ELR (cell line): ENCODE measurements at places on chromosomes 7 and 10.

DNA sequence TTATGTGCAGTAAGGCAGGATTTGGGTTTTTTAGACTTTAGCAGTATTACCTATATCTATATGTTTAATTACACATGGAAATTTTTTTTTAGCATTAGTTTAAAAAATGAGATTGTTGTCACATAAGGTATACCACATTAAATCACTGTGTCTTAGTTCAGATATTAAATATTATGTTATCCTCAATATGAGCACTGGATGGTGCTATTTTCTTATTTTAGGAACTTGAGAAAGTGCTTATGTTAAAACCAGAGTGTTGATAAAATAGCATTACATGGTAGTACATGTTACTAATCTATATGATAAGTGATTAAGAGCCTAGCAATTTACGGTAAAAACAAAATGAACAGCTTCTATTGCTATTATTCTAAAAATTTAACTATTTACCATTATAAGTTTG is 28.8 kb downstream of the MIOS start:
- peak; percentile 59 for DNase-seq

DNA sequence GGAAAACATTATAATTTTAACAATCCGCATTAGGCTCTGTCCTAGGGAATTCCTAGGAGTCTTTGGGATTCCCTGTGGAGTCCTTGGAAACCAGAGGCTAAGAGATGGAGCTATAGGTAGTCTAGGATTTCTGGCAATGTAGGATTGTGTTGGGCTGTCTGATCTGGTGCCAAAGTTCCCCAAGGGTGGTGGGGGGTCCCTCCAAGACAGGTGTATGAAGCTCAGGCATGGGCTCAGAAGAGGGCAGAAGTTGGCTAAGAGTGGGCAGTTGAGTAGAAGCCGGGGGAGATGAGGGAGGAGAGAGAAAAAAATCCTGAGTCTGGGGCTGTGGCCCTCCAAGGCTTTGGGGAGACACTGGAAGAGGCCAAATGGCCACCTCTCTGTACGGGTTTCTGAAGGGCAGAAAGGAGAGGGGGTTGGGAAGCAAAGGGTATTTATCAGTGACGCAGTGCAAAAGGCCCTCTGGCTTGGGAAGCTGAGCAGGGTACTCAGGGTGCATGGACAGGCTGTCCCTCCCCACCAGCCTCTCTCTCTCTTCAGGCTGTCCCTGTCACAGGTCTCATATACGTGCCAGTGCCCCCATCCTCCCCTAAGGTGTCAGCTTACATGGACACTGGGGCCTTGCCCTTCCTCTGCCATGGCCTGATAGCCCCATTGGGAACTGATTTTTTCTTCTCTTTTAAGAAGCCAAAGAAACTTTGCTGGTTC is 929 bp downstream of the HOXA6 start:
- DNase-seq: no peak

DNA sequence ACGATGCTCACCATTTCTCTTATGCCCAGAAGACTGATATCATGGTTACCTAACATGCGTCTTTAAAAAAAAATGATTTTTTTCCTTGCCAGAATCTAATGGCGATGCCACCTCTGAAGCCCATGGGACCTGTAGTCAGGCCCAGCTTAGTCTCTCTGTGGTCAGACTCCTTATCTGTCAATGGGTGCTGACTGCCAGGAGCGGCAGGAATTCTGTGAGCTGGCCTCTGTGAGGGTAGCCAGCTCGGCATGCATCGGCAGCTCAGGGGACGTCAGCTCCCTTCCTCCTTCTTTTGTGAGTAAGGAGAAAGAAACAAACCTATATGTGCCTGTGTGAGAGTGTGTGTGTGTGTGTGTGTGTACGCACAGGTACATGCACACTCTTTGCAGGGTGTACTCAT is 49.9 kb upstream of the ZRANB1 start:
- no peak for DNase-seq

DNA sequence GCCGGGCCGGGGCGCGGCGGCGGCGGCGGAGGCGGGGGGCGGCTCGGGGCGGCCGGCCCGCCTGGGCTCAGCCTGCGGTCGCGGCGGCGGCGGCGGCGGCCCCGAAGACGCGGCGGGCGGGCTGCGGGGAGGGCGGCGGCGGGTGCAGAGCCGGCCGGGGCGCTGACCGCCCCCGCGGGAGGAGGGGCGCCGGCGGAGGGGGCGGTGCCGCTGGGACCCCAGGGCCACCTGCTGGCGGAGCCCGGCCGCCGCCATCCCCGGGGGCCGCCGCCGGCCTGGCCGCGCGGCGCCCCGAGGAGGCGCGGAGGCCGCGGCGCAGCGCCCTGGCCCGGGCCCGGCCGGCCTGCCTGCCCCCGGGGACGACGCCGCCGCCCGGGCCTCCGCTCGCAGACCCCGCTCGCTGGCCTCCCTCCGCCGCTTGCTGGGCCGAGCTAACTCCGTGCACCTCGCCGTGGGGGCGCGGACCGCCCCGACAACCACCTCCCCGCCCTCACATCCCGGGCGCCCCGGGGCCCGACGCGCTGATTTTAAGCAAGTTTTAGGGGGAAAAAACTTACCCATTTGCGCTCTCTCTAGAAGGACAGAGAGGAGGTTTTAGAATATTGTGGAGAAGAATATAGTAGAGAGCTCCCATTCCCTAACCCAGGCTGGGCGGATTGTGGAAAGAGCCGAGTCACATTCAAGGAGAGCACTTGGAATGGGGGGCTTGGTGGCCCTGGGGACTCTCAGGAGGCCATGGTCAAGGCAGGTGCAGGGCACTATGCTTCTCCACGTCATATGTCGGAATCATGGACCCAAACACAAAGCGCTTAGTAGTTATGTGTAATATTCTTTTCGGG is at the start of gene BEND7:
BEND7 (minus strand) TSS at position 140 of the 839 bp plus-strand sequence. CDS start 481 bp downstream, outside the sequence.
- DNase-seq: peak; percentile 50

- DNase-seq: no peak
These were observed 554.4 kb downstream of the PTPRN2 start for GRCh38 chr7:158033196-158033595.

DNA sequence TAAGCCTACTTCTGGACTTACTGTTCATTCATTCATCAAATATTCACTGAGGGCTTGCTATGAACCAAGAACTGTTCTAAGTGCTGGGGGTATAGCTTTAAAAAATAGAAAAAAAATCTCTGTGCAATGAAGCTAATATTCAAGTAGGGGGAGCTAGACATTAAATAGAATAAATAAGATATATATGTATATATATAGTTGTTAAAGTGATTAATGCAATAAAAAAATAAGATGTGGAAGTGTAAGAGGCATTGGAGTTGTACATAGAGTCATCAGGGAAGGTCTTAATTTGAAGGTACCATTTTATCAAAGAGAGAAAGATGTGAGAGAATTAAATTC is 181.2 kb upstream of the AGR3 start:
- peak; percentile 60 for DNase-seq

GRCh38 chr7:156656598-156656997 is 16.0 kb downstream of the RNF32 start:
- DNase-seq: no peak

DNA sequence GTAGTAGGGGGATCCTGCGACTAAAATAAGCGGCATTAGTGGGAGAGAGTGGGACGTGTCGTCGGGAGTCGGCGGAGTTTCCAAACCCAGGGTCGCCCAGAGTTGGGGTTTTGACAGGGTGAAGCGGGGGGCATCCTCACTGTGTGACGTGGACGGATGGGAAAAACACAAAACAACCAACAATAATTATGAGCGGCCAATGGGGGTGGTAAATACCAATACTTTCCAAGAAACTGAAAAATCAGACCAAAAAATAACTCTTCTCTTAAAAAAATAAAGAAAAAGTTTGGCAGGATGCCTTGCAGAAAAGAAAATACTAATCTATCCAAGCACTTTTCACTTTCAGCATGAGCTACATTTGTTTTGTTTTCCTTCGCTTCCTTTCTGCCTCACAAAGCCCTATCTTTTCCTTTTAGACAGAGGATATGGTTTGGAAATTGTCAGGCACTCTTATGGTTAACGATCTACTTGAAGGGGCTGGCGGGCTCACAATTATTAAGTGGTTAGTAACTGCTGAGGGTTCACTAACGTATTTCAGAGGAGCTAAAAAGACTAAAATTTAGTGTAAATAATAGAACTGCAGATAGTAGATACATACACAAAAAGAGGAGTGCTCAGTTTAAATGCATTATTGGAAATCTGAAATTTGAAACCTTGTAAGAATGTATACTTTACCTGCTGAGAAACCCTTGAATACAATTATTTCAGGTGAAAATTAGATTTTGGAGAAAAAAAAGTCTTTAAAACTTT is 802 bp upstream of the CDK6 start:
- peak; percentile 56 for DNase-seq

- DNase-seq: peak; percentile 33
These were observed 166.8 kb downstream of the IQUB start for GRCh38 chr7:123367484-123368122.
